ENCODE measurements at places on chromosomes 12 and 14.

GRCh38 chr14:66284346-66284745, 201.8 kb upstream of the CCDC196 start:
- DNase-seq = no peak

DNA sequence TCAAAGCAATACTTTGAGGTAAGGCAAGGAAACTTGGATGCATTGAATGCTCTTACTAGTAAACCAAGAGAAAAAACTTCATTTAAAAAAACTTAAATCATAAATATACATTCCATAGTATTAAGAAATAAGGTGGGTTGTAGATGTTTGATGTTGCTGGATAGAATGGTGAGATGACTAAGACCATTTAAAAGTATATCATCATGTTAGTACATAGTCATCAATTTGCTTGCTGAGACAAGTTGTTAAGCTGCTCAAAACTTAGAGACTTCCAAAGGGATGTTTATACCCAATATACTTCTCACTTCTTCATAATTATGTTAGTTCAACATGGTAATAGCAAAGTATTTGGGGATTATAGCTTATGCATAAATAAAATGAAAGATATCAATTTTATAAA, 675.5 kb upstream of the MGAT4C start:
- no peak for DNase-seq

DNA sequence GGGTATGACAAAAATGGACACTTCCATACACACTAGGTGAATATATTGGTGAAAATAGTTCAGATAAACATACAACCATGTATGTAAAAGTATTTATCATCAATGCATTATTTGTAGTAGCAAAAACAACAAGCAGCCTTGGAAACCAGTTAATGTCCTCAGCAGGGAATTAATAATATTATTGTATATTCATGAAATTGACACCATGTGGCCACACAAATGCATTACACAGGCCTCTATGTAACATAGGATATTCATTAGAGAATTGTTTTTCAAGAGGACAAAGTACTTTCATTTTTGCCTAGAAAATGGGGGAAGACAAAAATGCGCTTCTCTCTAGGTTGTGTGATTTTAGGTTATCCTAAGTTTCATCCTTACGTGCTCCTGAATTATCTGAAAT, 24.3 kb downstream of the SPRING1 start:
- no peak for DNase-seq

- no peak for DNase-seq
These were observed 447.2 kb downstream of the APAF1 start for GRCh38 chr12:99092100-99092851.

DNA sequence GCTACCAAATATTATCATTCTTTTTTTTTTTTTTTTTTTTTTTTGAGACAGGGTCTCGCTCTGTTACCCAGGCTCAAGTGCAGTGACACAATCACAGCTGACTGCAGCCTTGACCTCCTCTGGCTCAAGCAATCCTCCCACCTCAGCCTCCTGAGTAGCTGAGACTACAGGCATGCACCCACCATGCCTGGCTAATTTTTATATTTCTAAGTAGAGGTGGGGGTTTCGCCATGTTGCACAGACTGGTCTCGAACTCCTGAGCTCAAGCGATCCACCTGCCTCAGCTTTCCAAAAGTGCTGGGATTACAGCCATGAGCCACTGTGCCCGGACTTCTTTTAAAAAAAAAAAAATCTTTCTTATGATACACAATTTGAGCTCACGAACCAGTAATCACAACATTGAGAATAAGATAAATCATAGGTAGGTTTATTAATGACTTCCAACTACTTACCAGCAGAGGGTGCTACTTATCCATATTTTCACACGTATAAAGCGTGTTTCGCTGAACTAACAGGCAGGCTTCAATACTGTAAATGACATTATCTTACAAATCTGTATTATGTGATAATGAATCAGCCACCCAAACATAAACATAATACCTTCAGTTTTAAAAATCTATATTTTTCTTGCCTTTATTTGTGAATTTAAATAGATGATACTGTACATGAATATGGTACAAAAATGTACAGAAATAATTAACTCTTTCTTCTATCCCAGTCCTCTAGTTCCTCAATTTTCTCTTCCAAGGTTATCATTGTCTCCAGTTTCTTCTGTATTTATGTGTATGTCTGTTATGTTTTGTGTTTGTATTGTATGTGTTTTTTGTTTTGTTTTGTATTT, 42.5 kb upstream of the BCAT1 start:
- no peak for DNase-seq

- no peak for DNase-seq
These were observed 55.2 kb downstream of the ERO1A start for GRCh38 chr14:52640137-52640536.

DNA sequence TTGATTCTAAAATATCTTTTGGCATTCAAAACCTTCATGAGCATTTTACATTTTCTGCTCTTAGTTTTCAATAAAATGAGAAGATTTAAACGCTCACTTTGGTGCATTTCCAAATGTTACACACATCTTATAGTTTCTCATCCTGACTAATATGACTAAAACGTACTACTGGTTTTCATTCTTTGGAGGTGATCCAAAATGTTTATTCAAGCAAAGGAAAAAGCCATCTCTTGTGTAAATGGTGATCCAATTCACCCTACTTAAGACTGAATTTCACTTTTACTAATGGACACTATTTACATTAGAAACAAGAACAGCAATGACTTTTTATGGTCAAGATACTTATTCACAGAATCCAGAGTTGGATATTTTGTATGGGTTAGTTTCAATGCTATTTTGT, 86.6 kb downstream of the KITLG start:
- DNase-seq = no peak

- DNase-seq = no peak
These were observed 46.0 kb downstream of the TECPR2 start for GRCh38 chr14:102408724-102409123.

GRCh38 chr12:109710747-109711595, 2.7 kb upstream of the FAM222A start:
- no peak for DNase-seq

GRCh38 chr14:105945896-105946295, 419.5 kb downstream of the TMEM121 start:
- DNase-seq = no peak

GRCh38 chr12:73598626-73599025, 939.0 kb upstream of the ATXN7L3B start:
- DNase-seq = no peak

- no peak for DNase-seq
These were observed 2.0 kb upstream of the BEGAIN start for GRCh38 chr14:100589071-100589759.

DNA sequence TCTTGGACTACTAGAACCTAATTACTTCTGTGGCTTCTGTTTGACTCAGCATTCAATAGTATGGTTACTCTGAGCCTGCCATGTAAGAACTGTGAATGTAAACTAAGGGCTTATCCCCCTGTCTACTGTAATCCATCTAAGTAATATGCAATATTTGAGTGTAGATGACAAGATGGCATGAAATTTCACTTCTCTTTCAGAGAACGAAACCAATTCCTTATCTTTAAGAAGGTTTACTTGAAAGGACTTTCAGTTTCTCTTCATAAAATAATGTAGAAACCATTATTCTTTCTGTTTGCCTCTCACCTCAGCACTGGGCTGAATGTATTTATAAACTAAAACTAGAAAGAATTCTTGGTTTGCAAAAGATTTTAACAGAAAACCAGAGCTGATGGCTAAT, 60.4 kb upstream of the ARID2 start:
- no peak for DNase-seq

DNA sequence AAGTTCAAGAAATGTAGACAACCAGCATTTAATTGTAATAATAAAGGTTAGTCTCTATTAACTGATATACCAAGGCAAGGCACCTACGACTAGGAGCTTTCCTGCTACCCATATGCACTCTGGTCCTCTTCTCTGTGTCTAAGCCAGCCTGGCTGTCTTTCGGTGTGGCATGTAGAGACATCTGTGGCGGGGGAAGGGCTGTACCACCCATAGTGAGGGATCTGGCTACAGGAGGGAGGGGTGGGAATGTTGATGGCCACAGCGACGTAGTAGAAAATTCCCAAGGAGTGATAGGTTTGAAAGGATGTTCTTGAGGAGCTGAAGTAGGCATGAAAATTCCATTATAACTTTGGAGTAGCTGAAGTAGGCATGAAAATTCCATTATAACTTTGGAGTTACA, 344.2 kb downstream of the ATP23 start:
- no peak for DNase-seq

- DNase-seq = no peak
These were observed 10.7 kb upstream of the NXPH4 start for GRCh38 chr12:57205931-57206330.

GRCh38 chr12:67981287-67982162, 7.7 kb upstream of the IFNG-AS1 start:
- no peak for DNase-seq

- DNase-seq = no peak
These were observed 629 bp downstream of the RAD51AP1 start for GRCh38 chr12:4539167-4539870.

GRCh38 chr12:63804746-63805145, 25.0 kb downstream of the RXYLT1 start:
- no peak for DNase-seq

DNA sequence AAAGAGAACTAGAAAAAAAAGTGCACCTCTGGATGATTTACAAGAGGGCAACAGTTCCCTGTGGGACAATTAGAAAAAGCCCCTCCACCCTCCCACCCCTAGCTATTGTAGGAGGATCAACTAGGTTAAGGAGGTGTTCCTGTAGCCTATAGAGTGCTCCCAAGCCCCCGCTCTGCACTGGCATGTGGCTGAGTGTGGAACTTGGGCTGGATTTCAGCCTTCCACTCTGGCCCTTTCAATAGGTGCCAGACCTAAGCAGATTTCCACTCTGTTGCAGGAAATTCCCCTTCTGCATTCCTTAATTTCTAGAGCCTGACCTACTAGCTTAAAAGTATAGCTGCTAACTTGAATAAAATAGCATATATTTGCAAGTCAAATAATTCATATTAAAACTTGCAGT, 2.8 kb downstream of the NFATC4 start:
- DNase-seq = no peak

DNA sequence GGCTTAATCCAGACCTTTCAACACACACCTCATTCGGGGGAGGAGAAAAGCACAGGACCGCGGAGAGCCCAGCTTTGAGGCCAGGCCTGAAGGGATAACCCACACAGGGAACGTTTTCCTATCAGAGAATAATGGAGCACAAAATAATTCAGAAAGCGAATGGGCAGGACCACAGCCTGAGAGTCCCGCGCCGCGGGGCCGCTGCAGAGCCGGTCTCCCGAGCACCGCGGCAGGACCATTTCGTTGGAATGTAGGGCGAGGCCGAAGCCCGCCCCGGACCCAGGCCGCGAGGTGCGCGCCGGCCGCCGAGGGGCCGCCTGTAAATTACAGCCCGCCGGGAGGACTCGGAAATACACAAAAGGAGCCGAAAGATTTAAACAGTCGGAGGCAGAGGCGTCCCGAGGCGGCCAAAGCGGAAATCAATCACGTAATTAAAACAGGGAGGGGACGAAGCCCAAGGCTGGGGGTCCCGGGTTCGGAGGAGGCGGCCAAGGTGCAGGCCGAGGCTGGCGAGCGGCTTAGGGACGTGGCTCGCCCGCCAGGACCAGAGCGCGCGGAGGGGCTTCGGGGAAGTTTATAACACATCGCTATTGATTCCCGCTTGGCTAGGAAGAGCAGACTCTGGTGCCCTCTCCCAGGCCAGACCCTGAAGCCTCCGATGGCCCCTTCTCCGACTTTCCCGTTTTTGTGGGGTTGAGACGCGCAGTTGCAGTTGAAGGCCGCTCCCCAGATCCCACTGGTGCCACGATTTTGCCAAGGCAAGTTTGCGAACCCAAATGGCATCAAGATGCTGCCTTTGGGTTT, 6.3 kb upstream of the HOXC4 start:
- no peak for DNase-seq

- DNase-seq = no peak
These were observed 79.6 kb upstream of the AMIGO2 start for GRCh38 chr12:47159348-47159747.

DNA sequence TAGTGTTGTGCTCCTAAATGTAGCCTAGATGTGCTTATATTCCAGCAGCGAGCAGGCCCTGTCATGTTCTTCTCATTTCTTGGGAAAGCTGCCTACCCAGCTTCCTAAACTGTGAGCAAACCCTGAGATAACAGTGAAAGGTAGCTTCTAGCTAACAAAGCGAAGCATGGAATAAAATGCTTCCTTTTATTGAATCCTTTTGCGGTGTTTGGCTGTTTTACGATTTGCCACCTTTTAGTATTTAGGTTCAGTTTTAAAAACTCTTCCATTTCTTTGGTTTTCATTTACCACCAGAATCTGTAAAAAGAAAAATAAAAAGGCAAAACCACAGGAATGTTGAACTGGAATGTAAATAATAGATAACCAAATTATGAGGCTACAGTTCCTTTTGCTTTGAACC, 5.0 kb upstream of the PKP2 start:
- DNase-seq = no peak

DNA sequence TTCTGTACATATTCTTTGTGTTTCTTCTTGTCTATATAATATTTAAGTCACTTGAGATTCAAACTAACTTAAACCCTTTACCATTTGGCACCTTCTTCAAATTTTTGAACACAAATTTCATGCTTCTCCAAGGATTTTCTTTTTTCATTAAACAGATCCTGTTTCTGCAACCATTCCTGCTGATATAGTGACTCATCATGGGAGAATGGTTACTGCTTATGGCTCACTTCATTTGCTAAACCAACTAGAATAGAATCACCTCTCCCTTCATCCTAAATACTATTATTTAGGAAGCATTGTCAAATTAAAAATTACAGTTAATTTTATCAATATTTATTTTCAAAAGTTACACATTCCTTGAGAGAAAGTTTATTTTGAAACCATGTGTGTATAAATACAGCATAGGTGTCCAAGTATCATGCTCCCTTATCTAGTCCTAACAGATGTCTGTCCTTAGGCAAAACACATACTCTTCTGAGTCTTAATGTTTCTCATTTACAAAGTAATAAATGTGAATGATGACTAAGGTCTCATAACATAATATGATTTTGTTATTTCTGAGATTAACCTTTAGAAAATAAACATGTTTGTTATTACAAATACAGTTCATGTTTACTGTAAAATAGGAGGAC, 40.7 kb downstream of the PLCZ1 start:
- DNase-seq = no peak

DNA sequence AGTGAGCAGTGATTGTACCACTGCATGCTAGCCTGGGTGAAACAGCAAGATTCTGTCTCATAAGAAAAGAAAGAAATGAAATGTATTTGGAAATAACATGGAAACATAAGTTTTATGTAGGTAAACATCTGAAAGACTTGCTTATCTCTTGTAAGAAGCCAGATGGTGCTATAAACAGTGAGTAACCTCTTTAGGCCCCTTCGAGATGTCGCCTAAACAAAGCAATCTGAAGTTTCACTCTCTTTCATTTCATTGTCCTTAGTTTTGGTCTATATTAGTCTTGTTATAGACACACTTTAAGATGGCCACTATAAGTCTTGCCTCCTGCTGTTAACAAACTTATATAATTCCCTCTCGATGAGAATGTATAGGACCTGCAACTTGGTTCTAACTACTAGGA, 472.6 kb upstream of the ATP2B1 start:
- DNase-seq = no peak

GRCh38 chr12:106629797-106630659, 47.2 kb downstream of the RFX4 start:
- DNase-seq = no peak

GRCh38 chr14:81673930-81674329, 140.3 kb upstream of the SEL1L start:
- DNase-seq = no peak

Data from activated CD8-positive, alpha-beta memory T cell treated with anti-CD3 and anti-CD28 coated beads for 4 hours (primary cell).